NCI-H2171 treated with DMSO at 0.1 percent for 48 hours (cell line): ENCODE measurements at places on chromosomes 3 and 15.

- no peak for DNase-seq
Measured at GRCh38 chr3:14494973-14495300, 45.2 kb downstream of the GRIP2 start.

DNA sequence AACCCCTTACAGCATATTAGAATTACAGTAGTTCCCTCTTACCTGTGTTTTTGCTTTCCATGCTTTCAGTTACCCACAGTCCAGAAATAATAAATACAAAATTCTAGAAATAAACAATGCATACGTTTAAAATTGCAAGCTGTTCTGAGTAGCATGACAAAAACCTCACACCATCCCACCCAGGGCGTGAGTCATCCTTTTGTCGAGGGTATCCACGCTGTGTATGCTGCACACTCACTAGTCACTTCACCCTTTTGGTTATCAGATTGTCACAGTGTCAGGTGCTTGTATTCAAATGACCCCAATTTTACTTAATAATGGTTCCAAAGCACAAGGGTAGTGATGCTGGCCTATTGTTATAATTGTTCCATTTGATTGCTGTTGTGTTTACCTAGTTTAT, 72.5 kb upstream of the P3H2 start:
- no peak for DNase-seq

GRCh38 chr3:60073942-60074341, 1024.1 kb upstream of the CFAP20DC start:
- no peak for DNase-seq

- no peak for DNase-seq
Measured at GRCh38 chr3:149736953-149737205, 15.4 kb downstream of the COMMD2 start.

DNA sequence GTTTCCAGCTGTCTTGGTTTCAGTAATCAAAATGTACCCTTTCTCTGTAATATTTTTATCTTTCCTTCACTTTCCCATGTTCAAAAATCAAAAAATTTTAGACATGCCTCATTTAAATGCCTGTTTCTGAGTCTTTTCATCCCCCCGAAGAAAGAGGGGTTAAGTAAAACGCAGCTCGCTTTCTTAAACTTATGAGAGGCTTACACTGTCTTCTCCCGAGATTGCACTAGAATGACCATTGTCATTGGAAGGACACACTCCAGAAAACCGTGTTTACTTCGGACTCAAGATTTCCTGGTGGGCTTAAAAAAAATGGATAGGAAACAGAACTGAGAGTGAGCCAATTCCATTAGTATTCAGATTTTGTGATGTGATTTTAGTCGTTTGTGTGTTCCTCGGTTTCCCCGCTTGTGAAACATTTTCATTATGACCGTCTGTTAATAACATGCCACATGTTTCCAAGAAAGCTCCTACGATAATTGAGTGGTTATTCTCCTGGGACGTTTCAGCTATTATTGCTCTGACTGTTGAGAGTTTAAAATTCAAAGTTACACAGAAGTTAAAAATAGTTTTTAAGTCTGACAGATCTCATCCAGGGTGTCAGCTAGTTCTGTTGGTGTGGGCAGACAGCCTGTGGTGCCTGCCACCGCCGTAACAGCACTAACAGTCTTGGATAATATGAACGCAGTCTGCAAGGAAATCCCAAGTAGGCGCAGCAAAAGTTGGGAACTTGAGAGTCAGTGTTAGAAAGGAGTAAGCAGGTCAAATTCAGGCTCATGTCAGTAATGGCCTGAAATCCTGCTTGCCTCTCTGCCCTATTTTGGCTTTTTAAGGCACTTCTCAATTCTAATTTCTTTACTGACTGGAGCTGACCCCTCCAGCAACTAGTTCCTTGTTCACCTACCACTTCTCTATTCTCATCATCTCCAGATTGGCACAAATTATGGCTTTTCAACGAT, 1.5 kb downstream of the CRYBG3 start:
- DNase-seq, result no peak

DNA sequence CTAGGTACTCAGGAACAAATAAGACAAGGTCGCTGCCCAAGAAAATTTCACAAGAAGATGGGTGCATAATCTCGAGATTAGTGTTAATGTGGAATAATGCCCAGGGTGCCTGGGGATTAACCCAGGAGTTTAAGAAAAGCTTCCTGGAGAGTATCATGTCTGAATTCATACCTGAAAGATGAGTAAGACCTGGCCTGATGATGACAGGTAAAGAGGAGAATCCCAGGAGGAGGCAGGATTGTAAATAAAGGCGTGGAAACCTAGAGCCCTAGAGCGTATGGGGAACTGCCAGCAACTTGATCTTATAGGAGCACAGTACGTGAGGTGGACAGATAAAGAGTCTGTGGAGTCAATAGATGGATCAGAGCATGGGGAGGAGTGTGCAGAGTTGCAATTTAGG, 43.0 kb downstream of the ARRDC4 start:
- no peak for DNase-seq

DNA sequence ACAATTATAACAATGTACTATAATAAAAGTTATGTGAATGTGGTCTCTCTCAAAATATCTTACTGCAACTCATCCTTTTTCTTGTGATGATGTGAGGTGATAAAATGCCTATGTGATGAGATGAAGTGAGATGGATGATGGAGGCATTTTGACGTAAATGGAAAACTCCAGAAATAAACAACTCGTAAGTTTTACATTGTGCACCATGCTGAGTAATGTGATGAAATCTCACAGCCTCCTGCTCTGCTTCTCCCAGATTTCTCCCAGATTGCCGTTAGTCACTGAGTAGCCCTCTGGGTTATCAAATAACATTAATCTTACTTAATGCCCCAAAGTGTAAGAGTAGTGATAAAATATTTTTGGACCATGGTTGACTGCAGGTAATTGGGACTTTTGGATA, 64.8 kb upstream of the SLCO2A1 start:
- DNase-seq, result no peak

- DNase-seq, result no peak
Measured at GRCh38 chr3:42182555-42182954, 83.4 kb downstream of the CCK start.

DNA sequence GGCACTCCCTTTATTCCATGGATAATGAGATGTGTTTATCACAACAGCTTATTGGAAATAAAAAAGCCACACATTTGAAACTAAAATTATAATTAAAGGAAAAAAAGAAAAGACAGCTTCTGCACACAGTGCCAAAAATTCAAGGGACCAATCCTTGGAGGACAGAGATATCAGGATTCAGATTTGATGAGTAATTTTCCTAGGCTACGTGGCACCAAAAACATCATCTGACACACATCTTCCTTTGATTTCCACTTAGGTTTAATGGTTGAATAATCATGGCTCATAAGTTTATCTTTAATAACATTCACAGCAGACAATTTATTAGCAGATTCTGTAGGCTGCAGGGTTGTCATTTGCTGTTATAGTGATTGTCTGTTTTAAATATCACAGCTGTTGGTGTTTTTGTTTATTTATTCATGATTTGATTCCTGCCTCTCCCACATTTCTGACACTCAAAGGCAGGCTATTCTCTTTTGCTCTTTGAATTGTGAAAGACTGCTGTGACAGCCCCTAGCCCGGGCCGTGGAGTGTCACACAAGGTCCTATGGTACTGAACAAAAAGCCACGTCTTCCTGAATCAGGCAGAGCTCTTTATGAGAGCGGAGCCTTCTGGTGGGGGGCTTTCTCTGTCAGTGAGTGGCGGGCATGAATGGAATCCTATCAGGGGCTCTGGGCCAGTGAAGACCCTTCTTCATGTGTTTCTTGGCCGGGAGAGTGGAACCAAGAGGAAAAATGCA, 708.5 kb downstream of the SQOR start:
- DNase-seq, result peak; percentile 76

- DNase-seq, result no peak
Measured at GRCh38 chr3:177571271-177571943, 374.1 kb upstream of the TBL1XR1 start.

DNA sequence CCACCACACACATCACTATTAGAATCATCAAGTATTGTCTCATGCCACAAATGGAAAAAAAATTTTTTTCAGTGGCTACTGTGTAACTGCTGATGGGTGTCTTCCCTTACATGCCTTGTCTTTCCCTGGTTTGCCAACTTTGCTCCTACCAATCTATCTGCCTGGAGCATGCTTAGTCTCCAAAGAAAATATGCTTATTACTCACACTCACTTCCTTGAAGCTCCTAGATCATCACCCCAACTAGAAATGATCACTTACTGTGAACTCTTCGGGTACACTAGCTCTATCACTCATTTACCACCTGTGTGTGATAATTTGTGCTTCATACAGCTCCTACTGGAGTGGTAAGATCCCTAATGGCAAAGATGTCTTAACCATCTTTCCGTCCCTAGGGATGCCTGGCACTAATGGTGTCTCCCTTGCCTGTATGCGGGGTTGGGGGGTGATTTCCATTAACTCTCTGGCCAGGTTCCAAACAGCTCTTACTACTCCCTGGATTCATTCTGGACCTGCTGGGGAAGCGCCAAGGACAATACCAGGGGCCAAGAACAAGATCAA, 799 bp downstream of the VPS33B start:
- DNase-seq, result peak; percentile 72
